ENCODE measurements at places on chromosomes 1 and 21. TPM values are rescaled to one million over a fixed set of nuclear protein-coding genes. Genes with fewer than 3 reads are reported as not detected.

FNDC10 gene
- 2.4 TPM for total RNA-seq

- no peak for DNase-seq
These were observed 171.3 kb downstream of the IGSF21 start for GRCh38 chr1:18278946-18279345.

AMY1C gene
- total RNA-seq, result not detected

GRCh38 chr1:229999004-229999670 is 67.9 kb upstream of the GALNT2 start:
- DNase-seq, result no peak

DNA sequence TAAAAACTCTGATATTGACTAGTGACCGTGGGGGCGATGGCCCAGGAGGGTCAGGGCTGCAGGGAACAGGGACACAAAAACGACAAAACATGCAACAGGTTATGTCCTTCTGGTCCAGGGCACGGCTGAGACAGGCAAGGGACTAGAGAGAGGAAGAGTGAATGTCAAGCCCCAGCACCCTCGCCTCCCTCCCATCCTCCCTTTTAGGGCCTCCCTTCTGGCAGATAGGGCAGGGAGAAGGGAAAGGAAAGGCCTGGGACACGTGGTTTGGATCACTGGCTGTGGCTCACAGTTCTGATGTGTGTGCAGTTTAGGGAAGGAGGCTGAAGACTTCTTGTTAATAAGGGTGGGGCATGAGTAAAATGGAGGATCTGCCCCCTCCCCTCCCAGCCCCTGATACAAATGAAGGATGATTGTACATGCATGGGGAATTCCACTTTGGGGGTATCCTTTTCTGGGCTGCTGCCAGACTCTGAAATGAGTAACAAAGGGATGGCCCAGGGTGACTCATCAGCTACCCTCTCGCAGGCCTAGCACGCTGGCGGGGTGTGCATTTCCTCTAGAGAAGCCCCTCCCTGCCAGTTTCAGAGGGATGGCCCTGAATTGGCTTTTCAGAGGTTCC is 14.2 kb downstream of the CAPN2 start:
- DNase-seq, result peak; percentile 80

PCP4 gene
- total RNA-seq, result 8.5 TPM

DNA sequence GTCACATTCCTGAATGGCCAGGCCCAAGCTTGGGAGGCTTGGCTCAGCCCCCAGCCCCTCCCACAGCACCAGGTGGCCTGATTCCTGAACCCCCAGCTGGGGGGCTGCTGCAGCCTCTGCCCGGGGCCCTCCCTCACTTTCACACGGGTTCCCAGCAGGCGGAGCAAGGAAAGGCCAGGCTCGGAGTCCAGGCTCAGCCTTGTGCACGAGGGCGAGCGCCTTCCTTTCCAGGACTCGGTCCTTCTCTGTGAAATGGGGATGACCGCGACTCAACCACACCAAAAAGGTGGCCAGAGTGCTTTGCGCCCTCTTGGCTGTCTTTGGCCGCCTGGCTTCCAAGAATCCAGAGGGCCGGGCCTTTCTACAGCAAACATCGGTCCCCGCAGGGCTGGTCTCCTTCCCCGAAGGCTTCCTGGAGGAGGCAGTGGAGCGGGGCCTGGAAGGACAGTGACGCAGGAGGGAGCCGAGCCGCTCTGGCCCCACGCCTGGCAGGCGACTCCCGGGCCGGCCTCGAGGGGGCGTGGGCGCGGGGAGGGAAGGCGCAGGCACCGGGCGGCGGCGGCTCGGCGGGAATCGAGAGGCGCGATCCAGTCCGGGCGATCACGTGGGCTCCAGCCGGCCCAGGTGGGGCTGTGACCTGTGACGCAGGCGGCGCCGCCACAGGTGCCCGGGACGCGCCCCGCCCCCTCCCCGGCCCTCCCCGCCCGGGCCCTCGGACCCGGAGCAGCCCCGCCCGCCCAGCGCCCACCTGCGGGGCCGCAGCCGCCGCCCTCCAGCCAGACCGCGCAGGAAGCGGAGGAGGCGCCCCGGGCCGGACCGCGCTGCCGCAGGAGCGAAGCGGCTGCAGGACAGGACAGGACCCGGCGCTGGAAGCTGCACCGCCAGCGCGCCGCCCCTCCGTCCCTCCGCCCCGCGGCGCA is at the start of gene ARHGEF16:
TSS of gene ARHGEF16 (plus strand) at position 775 of the 920 bp plus-strand sequence. CDS start 8,420 bp downstream, outside the sequence.
- DNase-seq, result no peak

CCDC24 gene
- total RNA-seq, result 5.4 TPM

KRTAP7-1 gene
- not detected for total RNA-seq

SERPINC1 gene
- not detected for total RNA-seq

GRCh38 chr1:175597205-175597604 is 146.2 kb downstream of the TNR start:
- no peak for DNase-seq

SPATA1 gene
- total RNA-seq, result 3.4 TPM

- DNase-seq, result no peak
These were observed 2.7 kb upstream of the KIF21B start for GRCh38 chr1:201026234-201026633.

GRCh38 chr1:46236882-46237281 is 10.7 kb upstream of the RAD54L start:
- DNase-seq, result no peak

CYP4Z1 gene
- total RNA-seq, result 3.5 TPM

DNAJC6 gene
- total RNA-seq, result 20.7 TPM

DNA sequence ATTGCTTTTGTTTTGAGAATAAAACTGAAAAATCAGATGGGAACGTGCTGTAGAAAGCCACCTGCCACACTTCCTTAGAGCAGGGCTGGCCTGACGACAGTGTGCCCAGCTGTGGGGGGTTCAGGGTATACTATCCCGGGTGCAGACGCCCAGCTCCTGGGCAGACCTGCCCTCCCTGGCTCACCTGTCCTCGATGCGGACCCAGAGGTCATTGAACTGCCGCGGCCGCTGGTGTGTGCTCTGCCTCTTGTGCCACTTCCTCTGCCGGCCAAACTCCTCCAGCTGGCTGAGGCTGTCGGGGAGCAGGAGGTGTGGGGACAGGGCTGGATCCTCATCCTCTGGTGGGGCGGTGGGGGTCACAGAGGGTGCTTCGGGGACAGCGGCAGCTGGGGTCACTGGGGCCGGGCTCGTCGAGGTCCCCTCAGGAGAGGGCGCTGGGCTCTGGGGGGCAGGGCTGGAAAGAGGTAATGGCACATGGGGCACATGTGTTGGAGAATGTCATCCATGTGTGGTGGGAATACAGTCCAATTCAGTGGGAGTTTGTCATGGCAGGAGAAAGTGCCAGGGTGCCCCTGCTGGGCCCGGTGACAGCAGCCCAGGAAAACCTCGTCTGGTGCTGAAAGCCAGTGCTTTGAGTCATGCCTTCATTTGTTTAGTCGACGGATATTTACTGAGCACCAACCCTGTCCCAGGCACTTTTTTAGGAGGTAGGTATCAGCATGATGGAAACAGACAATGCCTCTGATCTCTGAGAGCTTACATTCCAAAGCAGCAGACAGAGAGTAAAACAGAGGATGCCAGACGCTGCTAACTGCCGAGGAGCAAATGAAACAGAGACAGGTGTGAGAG is 222.0 kb downstream of the TRABD2B start:
- no peak for DNase-seq

GRCh38 chr1:26828411-26828991 is 2.0 kb downstream of the ZDHHC18 start:
- DNase-seq, result no peak

- DNase-seq, result no peak
These were observed 44.6 kb downstream of the UBR4 start for GRCh38 chr1:19165501-19165900.

- DNase-seq, result no peak
These were observed 88.8 kb downstream of the MAST2 start for GRCh38 chr1:45892068-45892785.

DCLRE1B gene
- total RNA-seq, result 5.3 TPM

CFAP141 gene
- total RNA-seq, result not detected

DNA sequence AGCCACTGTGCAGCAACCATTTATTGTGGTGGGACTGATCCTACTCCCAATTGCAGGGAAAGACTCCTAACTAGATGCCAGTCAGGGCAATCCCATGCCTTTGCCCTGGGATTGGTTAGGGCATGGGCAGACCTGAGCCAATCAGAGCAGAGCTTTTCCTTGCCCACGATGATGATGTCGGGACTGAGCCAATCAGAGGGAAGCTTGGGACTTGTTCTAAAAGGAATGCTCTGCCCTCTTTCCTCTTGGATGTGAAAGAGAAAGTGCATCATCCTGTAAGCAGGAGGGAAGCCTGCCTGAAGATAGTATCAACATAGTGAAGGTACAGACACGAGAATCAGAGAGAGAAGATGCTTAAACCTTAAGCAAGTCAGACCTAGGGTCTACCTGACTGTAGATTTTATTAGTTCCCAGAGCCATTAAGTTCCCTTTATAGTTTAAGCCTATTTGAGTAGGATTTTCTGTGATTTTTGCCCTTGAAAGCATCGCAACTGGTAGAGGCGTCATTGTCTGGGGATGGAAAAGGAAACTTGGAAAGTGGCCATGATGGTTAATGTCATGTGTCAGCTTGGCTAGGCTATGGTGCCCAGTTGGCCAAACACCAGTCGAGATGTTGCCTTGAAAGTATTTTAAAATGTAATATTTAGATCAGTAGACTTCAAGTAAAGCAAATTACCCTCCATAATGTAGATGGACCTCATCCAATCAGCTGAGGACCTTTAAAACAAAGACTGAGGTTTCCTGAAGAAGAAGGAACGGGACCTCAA is 19.9 kb downstream of the IRF2BP2 start:
- no peak for DNase-seq

DNA sequence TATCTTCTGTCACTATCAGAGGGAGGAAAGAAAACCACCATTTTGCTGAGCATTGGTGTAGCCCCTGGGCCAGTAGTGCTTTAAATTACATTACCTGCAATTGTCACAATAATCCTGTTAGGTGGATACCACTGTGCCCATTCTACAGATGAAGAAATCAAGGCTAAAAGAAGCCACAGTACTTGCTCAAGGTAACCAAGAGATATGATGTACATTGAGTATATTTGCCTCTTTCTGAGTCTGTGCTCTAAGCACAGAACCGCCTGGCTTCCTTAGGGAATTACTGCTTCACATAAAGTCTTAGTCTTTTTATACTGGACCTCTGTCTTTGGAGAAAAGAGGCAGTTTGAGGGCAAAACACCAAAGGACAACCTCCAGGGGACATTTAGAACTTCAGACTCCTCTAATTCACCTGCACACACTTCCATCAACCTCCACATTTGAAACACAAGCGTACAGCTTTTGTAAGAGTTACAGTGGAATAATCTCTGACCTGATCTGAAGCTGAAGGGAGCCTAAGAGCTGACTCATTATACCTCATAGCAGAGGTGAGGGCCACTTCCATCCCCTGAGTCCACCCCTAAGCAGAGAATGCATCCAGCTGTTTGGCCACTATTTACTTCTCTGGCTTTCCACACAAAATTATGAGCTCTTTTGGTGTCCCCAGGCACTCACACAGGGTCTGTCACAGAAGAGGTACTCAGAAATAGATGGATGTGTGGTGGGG is 61.8 kb downstream of the PLPP3 start:
- no peak for DNase-seq

GRCh38 chr1:160844447-160845232 is 18.0 kb downstream of the CD244 start:
- no peak for DNase-seq

- peak; percentile 79 for DNase-seq
These were observed 6.4 kb upstream of the COL6A1 start for GRCh38 chr21:45975020-45975666.

DNA sequence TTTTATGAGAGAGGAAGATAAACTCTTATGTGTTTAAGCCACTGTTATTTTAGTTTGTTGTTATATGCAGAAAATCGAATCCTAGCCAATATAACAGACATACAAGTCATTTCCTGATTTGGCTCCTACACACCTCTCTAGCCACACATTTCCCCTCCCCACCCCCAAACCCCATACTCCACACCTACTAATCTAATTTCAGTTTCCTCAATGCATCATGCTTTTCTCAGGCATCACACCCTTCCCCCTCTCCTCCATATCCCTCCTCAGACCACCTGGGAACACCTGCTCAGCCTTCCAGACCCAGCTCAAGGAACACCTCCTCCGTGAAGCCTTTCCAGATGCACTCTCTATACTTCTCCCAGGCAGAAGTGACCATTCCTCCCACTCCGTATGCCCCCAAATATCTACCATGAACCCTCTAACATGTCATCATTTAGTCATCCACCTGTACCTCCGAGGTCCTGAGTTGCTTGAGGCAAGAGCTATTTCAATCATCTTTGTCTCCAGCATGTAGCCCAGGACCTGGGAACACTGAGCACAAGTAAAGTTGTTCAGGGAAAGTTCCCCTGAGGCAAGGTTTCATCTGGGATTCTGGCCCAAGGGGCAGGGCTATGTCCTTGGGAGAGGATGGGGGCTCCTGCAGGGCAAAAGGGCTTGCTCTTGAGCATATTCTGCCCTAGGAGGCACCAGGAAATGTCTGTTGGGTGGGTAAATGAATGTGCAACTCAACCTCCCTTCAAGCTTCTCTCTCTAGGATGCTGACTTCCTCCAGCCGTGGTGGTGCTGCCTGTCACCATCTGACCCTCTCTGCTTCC is 126.8 kb downstream of the HIVEP3 start:
- no peak for DNase-seq

CSF1 gene
- 61.2 TPM for total RNA-seq

TMEM61 gene
- not detected for total RNA-seq

- no peak for DNase-seq
These were observed 3.8 kb downstream of the CELSR2 start for GRCh38 chr1:109252893-109253802.

IFNGR2 gene
- 70.1 TPM for total RNA-seq

DNA sequence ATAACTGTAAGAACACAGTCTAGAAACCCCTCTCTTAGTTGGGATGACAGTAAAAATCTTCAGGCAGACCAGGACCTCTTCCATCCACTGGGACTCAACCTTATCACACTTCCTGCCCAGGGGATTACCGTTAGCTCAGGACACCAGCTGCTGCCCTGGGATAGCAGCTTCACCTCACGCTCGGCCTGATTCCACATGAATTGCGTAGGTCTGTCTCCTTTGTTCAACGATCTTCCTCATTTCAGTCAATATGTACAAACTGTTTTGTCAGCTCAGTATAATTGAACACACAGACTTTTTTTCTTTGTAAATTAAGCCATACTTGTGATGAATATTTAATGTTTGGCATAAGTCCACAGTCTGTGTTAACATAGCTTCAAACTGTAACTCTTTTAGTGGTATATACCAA is 290.4 kb downstream of the GRIK1 start:
- DNase-seq, result no peak

GRCh38 chr21:32537569-32537881 is 47.8 kb downstream of the TCP10L start:
- no peak for DNase-seq

- peak; percentile 74 for DNase-seq
These were observed 712 bp downstream of the RAB13 start for GRCh38 chr1:153985341-153985912.

GRCh38 chr1:26220199-26220912 is 13.6 kb upstream of the CEP85 start:
- DNase-seq, result no peak

MARK1 gene
- total RNA-seq, result 9.8 TPM

All from sciatic nerve (tissue), 2 donors.